ENCODE measurements at places on chromosomes 1 and 21. TPM values are rescaled to one million over a fixed set of nuclear protein-coding genes. Genes with fewer than 3 reads are reported as not detected.
A peak's percentile ranks its signal among the peaks of the same experiment; 100 is the strongest.

The NECTIN4 gene
- 0.12 TPM for total RNA-seq

The TCEA3 gene
- 15.7 TPM for total RNA-seq

The STUM gene
- total RNA-seq: not detected

The C1orf87 gene
- 0.65 TPM for total RNA-seq

- DNase-seq: no peak
Observed at GRCh38 chr1:93629101-93630059, 52.3 kb downstream of the BCAR3 start.

DNA sequence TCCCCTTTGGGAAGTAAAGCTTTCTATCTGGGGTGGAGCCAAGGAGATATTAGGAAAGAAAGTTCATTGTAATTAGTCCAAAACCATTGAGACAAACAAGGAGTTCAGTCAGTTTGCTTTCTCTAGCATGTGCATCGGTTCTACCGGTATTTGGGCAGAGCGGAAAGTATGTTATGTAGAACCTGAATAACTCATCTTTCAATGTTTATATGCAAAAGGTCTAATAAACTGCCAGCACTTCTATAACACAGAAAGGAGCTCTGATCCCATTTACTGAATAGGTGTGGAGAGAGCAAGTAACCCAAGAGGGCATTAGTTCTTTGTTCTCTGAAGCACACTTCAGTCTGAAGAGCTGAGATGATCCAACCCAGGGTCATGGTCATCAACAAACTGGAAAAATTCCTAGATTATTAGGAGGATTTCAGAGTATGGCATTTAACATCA lies 3.5 kb downstream of the TGFB2 start:
- DNase-seq: no peak

DNA sequence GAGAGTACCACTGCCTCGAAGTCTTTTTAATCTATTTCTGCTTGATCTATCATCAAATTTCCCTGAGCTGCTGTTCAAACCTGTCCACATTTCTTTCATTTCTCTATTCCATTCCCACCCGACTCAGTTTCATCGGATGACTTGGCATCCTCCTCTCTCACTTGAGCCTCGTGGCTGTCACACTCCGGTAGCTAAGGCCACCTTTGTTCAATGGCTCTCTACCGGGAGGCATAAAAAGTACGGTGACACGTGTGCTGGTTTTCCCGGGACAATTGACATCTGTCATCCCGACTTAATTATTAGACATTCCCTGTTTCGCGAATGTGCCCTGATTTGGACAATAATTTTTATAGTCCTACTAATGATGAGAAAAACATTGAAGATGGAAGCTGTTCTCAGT lies 22.6 kb downstream of the MIS18A start:
- DNase-seq: no peak

- DNase-seq: no peak
Observed at GRCh38 chr1:207908107-207908734, 2.7 kb downstream of the CD34 start.

- DNase-seq: peak; percentile 59
Observed at GRCh38 chr1:53643041-53643880, 95.7 kb downstream of the GLIS1 start.

DNA sequence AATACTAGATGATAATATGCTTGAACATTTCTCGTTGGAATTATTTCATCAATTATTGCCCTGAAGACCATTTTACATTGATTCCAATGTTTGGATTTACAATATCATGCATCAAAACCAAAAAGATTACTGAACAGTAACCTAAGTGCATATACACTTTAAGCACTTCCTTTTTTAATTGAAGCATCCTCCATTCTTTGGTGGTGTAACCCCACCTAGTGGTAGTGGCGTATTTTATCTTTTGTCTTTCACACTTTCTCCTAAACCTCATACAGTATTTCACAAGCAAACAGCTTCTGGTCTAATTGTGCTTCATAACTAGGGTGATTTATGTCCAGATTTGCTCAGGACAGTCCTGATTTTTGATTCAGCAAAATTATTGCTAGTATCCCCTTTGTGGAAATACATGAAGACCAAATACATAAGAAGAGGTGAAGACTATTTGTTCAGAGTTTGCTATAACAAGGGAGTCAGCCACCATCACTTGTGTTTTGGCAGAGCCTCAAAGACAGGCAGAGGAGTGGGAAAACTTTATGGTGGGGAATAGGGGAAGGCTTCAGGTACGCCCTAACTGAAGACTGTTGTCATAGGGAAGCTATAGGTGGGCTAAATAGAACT lies 3.4 kb upstream of the NVL start:
- no peak for DNase-seq

GRCh38 chr1:2056955-2057590 lies 6.9 kb downstream of the PRKCZ start:
- DNase-seq: no peak

GRCh38 chr1:153245466-153245865 lies 14.0 kb upstream of the LORICRIN start:
- DNase-seq: no peak

DNA sequence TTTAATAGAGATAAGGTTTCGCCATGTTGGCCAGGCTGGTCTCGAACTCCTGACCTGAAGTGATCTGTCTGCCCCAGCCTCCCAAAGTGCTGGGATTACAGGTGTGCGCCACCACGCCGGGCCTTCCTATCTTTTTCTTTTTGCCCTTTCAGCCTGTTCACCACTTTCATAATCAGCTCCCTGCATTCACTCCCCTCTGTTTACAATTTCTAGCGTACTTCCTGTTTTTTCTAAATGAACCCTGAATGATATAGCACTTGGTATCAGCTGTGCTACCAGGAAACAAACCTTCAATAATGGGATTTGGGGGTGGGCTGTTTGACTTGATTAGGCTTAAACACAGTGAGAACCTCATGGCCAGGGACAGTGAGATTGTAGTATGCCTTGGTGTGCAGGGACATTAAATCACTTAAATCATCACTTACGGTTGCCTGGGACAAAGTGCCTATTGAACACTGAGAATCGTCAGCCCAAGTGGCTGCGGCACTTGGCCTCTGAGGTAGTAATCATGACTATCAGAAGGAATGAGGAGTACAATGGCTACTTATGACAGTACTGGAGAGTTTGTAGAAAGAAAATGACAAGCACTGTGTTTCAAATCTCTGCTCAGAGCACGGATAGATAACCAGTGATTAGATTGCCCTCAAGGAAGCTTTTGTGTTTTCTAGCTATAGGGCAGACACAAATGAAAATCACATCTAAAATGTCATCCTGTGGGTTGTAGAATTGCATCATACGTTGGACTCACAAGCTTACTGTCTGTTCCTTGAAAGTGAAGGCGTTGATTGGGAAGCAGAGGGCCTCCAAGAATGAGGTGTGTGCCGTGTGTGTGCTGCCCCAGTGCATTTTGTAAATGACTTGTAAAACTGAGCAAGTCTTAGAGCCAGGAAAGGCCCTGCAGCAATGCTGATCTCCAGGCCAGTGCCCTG lies 661.8 kb downstream of the MATN1 start:
- DNase-seq: no peak

Data from chondrocyte (in vitro differentiated cells).